Spleen (tissue), 13 donors: ENCODE measurements at places on chromosomes 2 and 18.
A peak's percentile ranks its signal among the peaks of the same experiment; 100 is the strongest.

DNA sequence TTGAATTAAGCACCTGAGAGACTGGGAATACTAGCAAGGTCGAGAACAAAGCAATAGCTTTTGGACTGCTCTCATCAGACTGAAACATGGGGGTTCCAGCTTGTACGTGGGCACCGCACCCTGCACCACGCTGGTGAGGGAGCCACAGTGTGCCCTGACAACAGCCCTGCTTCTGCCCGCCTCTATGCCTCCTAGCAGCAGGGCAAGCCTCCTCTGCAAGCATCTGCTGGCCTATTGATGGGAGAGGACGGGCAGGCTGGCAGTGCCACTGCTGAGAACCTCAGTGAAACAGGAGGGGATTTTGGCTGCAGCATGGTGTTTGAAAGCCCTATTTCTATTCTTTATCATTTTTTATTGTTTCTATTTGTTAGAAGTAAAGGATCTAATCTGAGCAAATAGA, 146.1 kb upstream of the OTOS start:
- DNase-seq = no peak
- H3K27me3 ChIP-seq = no peaks in the 10 kb centered on the region
- H3K27ac ChIP-seq = no peak overlapping the region
- no peaks in the 10 kb centered on the region for H3K36me3 ChIP-seq
- no peaks in the 10 kb centered on the region for H3K4me1 ChIP-seq
- no peak overlapping the region for H3K4me3 ChIP-seq

DNA sequence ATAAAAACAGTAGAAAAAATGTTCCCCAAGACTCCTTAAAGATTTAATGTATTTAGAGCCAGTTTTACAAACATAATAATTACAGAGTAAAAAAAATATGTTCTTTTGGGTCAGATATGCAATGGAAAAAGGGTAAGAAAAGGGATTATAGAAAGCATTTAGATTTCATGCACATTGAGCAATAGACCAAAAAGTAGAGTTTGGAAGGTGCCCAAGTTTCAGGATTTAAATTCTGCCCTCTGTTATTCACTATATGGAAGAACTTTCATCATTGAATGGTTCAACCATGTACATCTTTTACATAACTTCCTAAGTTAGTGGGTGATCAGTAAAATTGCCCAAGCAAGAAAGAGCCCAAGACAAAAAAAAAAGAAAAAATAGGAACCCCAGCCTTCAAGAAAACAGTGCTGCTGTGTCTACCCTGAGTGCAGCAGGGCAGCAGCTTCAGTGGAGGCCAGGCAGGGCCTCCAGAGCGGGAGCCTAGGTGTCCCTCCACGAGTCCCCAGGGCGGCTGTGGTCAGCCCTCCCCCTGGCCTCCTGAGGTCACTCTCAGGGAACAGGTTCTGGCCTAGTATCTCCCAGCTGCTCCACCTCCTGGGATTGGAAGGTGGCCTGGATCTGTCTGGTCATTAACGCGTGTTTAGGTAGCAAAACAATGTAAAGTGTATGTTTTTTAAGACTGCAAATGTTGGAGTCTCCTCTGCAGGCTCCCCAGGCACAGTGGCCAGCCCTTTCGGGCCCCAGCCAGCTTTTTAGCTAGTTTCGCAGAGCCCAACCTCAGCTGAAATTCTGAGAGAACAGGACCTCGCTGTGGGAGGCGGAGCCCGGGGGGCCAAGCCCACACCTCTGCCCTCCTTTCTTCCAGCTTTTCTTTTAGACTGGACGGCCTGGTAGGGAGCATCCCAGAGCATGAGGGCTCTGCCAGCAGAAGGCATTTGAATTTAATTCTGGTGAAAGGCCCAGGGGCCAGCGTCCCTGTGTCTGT, 77.3 kb downstream of the TEX51 start:
- H3K27ac ChIP-seq = no peak overlapping the region
- no peak overlapping the region for H3K4me3 ChIP-seq
- no peaks in the 10 kb centered on the region for H3K36me3 ChIP-seq
- DNase-seq = no peak
- peaks cover 2% of the 10 kb centered on the region for H3K4me1 ChIP-seq

- no peaks in the 10 kb centered on the region for H3K4me1 ChIP-seq
- H3K27me3 ChIP-seq = no peaks in the 10 kb centered on the region
- H3K36me3 ChIP-seq = no peaks in the 10 kb centered on the region
- H3K27ac ChIP-seq = no peak overlapping the region
- H3K4me3 ChIP-seq = no peak overlapping the region
These were observed 51.7 kb downstream of the SOS1 start for GRCh38 chr2:39069136-39069515.

DNA sequence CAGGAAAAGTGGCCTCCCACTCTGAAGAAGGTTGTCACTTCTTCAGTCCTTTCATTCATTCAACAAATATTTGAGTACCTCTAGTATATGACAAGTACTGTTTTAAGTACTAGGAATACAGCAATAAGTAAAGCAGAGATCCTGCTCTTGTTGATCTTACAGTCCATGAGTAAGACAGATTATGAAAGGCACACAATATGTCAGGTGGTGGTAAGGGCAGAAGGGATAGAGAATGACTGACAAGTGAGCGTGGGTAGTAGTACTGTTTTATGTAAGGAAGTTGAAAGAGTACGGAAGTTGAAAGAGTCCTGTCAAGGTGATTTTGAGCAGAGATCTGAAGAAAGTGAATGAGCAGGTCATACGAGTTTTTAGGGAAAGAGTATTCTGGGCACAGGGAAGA, 111.3 kb downstream of the GALNT1 start:
- DNase-seq = no peak
- peaks cover 10% of the 10 kb centered on the region for H3K36me3 ChIP-seq
- no peak overlapping the region for H3K4me3 ChIP-seq
- no peak overlapping the region for H3K27ac ChIP-seq
- H3K4me1 ChIP-seq = no peaks in the 10 kb centered on the region
- no peaks in the 10 kb centered on the region for H3K27me3 ChIP-seq

- DNase-seq = no peak
- no peaks in the 10 kb centered on the region for H3K27me3 ChIP-seq
- H3K4me3 ChIP-seq = no peak overlapping the region
- H3K27ac ChIP-seq = no peak overlapping the region
- H3K36me3 ChIP-seq = no peaks in the 10 kb centered on the region
These were observed 101.0 kb upstream of the ZNF236 start for GRCh38 chr18:76721207-76721996.

DNA sequence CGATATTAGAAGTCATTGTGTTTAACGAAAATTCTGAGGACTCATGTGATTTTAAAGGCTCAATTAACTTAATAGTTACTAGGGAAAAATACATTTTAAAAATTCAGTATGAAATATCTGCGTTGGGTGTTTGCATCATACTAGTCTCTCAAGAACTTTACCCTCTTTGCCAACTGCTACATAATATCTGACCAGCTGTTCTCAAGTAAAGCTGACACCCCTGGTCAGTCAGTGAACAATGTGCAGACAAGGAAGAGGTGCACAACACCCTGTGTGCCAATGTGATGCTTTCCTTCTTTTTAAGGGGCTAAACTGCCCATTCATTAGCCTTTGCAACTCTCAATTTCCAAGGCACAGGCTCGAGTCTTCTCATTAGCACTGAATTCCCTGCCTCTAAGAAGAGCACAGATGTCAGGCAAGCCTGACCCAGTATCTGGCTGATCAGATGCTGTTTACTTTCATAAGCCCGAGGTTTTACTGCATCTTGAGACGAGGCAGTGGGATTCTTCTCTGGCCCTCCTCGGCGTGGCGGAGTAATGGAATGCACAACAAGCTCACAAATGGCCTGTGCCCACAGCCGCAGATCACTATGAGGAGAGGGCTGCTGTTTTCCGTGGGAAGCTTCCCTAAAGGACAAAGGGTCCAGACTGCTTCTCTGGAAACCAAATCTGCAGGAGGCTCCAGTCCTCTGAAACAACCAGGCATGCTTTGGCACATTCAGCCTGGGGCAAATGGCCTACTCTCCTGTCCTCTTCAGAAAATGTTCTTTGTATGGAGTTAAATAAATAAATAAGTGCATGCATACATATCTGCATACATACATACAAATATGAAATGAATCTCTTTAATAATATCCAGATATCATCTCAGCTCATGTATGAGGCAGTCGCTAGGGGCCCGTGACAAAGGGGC, 240.3 kb downstream of the ZNF521 start:
- no peaks in the 10 kb centered on the region for H3K36me3 ChIP-seq
- H3K4me3 ChIP-seq = no peak overlapping the region
- peaks cover 3% of the 10 kb centered on the region for H3K4me1 ChIP-seq
- H3K27me3 ChIP-seq = no peaks in the 10 kb centered on the region
- no peak overlapping the region for H3K27ac ChIP-seq

- DNase-seq = no peak
- H3K27ac ChIP-seq = no peak overlapping the region
- no peaks in the 10 kb centered on the region for H3K4me1 ChIP-seq
- no peak overlapping the region for H3K4me3 ChIP-seq
These were observed 247.6 kb upstream of the TNP1 start for GRCh38 chr2:217107480-217107879.

- no peak for DNase-seq
- H3K36me3 ChIP-seq = no peaks in the 10 kb centered on the region
- H3K4me1 ChIP-seq = peaks cover 26% of the 10 kb centered on the region
- no peak overlapping the region for H3K4me3 ChIP-seq
- peak overlapping the region; percentile 91 for H3K27ac ChIP-seq
- H3K27me3 ChIP-seq = no peaks in the 10 kb centered on the region
These were observed 4.8 kb upstream of the RNF138 start for GRCh38 chr18:32086881-32087280.
